H1 (cell line): ENCODE measurements at places on chromosomes 12 and 14. TPM values are rescaled to one million over a fixed set of nuclear protein-coding genes. Genes with fewer than 3 reads are reported as not detected.

DNA sequence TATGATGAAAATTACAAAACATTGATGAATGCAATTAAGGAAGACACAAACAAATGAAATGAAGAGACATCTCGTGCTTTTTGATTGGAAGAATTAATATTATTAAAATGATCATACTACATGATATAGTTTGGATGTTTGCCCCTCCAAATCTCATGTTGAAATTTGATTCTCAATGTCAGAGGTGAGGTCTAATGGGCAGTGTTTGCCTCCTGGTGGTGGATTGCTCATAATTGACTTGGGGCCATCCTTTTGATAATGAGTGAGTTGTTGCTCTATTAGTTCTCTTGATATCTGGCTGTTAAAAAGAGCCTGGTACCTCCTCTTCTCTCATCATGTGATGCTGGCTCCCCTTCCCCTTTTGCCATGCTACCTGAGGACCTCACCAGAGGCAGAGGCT lies 56.7 kb downstream of the CD163L1 start:
- no peak overlapping the region for H3K27ac ChIP-seq
- H3K27me3 ChIP-seq: no peaks in the 10 kb centered on the region
- DNase-seq: no peak
- no peaks in the 10 kb centered on the region for H3K4me1 ChIP-seq
- no peak overlapping the region for H3K4me3 ChIP-seq
- H3K36me3 ChIP-seq: no peaks in the 10 kb centered on the region

- H3K27me3 ChIP-seq: no peaks in the 10 kb centered on the region
- no peaks in the 10 kb centered on the region for H3K4me1 ChIP-seq
- peaks cover 86% of the 10 kb centered on the region for H3K36me3 ChIP-seq
- no peak for DNase-seq
- no peak overlapping the region for H3K27ac ChIP-seq
Measured at GRCh38 chr14:64423987-64424386, 35.8 kb downstream of the MTHFD1 start.

GRCh38 chr14:77036484-77037214 lies 8.1 kb upstream of the IRF2BPL start:
- no peak for DNase-seq
- H3K27me3 ChIP-seq: 0 out of 2 replicates have a peak, but pooled peaks cover 4% of the 10 kb centered on the region
- H3K4me3 ChIP-seq: no peak overlapping the region
- no peaks in the 10 kb centered on the region for H3K36me3 ChIP-seq
- peaks cover 26% of the 10 kb centered on the region for H3K4me1 ChIP-seq

DNA sequence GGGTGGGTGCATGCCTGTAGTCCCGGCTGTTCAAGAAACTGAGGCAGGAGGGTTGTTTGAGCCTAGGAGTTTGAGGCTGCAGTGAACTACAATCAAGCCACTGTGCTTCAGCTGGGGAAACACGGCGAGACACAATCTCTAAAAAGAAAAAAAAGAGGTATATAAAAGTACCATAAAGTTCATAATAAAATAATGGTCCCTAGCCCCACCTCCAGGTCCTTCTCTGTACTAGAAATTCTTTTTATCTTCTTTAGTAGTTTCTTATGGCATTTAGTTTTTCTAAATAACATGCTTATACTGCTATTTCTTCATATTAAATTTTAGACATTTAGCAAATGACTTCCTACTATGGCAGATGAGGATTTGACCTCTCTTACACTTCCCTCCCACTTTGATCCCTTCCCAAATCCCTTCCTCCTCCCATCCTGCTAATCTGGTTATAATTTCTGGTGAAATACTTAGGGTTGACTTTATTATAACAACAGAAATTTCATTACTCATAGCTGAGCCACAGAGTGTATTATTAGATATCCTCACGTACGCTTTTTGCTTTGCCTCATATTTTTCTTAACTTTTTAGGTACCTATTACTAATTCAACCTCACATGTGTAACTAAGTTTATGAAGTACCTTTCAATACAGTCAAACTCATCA lies 94.7 kb downstream of the SLC41A2 start:
- H3K27ac ChIP-seq: no peak overlapping the region
- H3K4me1 ChIP-seq: no peaks in the 10 kb centered on the region
- no peak overlapping the region for H3K4me3 ChIP-seq
- no peaks in the 10 kb centered on the region for H3K27me3 ChIP-seq

Gene CACNA1C
- total RNA-seq: 1.3 and 1.9 TPM in 2 replicates

Gene CLEC4D
- total RNA-seq: not detected in 2 replicates

Gene KRT6A
- not detected in 2 replicates for total RNA-seq

- peak; percentile 9 for DNase-seq
- no peak overlapping the region for H3K27ac ChIP-seq
- H3K4me3 ChIP-seq: no peak overlapping the region
- no peaks in the 10 kb centered on the region for H3K27me3 ChIP-seq
- H3K36me3 ChIP-seq: no peaks in the 10 kb centered on the region
Measured at GRCh38 chr12:130526813-130527212, 189.1 kb downstream of the PIWIL1 start.
